ENCODE measurements at places on chromosomes 4 and X.

- no peak for DNase-seq
Observed at GRCh38 chr4:80471756-80472155, 136.2 kb downstream of the CFAP299 start.

GRCh38 chrX:6169407-6169806 lies 59.3 kb downstream of the NLGN4X start:
- no peak for DNase-seq

DNA sequence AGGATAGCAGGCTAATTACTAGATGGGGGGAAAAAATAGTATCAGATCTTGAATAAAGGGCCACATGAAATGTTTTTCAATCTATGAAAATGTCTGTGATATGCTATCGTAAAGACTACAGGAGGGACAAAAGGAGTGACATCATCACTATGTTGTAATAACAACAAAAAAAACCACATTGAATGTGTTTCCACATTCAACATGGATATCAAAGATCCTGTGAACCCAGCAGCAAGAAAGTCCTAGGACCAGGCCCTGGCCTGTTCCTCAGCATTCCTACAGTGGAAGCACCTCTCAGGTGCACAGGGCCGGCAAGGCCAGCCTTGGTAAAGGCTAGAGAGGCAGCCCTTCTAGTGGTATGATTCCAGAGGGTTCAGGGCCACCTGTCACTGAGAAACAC lies 118.3 kb downstream of the RELL1 start:
- no peak for DNase-seq

DNA sequence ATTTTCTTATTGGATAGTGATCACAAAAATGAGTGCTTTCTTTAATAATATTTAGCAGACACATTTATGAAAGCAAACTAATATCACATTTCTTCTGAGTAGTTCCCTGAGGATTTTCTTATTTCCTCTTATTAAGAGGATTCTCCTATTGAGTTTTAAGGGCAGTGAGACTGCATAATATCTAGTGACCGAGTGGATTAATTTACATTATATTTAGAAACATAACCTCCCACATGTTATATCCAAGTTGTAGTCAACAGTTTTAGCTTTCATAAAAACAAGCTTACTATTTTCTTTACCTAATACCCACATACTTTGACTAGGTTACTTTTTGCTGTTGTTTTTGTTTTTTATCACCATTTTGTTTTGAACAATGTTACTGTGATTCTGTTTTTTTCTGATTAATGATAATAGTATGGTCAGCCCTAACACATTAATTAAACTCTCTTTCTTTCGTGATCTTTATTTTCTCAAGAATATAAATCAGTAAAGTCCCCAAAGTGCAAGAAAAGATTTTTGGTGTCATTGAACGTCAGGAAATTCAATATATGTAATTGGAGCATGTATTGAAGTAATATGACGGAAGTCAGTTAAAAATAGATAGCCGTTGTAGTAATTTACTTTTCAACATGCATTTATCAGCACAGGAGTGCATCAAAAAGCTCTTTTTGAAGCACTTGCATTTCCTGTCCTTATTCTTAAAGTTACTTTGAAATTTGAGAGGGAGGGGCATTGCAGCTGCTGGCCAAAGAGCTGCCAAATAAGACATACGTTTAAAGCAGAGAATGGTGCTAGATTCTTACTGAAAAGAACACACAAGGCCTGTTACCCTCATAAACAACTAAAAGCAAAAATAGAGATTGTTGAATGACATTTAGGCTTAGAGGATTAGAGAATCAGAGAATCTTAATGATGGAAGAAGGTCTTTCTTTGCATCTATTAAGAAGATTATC lies 25.2 kb downstream of the DDIT4L start:
- DNase-seq, result no peak

GRCh38 chr4:42280327-42281095 lies 116.8 kb upstream of the SHISA3 start:
- peak; percentile 29 for DNase-seq

DNA sequence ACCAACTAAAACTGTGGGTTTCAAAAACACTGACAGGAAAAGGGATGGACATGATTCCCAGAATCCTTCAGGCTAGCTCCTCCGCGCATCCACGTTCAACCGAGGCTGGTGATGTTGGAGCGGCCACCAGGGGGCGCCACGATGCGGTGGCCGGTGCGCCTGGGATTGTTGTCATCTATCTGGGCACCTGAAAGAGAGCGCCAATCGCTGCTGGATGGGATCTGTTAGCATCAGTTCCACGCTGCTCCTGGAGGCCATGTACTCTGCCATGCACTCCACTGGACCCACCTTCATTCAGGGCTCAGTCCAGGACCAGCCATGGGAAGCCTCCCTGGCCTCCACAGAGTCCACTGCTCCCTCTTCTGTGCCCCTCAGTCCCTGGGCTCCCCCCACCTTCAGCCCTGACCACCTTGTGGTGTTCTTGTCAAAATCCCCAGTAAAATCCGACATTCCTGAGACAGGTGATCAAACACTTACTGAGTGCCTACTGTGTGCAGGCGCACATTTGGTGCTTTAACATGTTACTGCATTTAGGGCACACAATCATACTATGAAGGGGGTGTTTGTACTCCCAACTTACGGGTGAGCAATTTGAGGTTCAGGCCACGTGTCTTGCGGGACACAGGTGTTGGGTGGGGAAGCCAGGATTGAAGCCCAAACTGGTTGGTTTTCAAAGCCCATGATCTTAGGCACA lies 71.1 kb downstream of the CRMP1 start:
- peak; percentile 15 for DNase-seq

DNA sequence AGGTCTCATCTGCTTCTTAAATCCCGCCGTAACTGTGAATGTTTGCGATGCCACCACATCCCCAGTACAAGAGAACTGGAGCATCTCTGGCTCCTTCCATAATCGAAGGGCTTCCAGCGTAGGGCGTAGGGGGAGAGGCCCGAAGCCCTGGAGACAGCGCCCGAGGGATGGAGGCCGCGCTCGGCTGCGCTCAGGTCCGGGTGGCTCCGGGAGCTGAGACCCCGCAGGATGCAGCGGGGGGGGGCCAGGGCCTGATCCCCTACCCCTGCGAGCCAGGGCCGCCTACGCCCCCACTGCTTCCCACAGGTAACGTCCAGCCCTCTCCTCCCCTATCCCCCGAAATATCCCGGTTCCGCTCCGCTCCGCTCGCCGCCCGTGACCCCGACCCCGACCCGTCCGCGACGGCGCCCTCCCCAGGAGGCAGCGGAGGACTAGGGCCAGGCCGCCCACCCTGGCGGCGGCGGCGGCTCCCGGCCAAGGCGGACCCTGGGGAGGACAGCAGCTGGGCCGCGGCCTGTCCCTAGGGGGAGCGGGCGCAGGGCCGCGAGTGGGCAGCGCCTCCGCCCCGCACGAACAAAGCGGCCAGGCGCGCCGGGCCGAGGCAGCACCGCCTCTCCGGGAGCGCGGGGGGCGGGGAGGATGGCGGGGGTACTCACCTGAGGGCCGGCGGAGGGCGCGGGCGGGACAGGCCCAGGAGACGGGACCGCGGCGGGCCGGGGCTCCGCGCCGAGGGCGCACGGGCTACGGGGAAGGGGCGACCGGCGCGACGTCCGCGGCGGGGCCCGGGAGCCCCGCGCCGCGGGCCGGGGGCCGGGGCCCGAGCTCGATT lies 723 bp downstream of the WDFY3 start:
- DNase-seq, result peak; percentile 4

GRCh38 chr4:67687636-67688035 lies 13.3 kb downstream of the UBA6 start:
- no peak for DNase-seq

GRCh38 chrX:19697416-19697815 lies 182.1 kb upstream of the MAP3K15 start:
- no peak for DNase-seq

GRCh38 chr4:13331827-13332226 lies 152.3 kb downstream of the RAB28 start:
- no peak for DNase-seq

DNA sequence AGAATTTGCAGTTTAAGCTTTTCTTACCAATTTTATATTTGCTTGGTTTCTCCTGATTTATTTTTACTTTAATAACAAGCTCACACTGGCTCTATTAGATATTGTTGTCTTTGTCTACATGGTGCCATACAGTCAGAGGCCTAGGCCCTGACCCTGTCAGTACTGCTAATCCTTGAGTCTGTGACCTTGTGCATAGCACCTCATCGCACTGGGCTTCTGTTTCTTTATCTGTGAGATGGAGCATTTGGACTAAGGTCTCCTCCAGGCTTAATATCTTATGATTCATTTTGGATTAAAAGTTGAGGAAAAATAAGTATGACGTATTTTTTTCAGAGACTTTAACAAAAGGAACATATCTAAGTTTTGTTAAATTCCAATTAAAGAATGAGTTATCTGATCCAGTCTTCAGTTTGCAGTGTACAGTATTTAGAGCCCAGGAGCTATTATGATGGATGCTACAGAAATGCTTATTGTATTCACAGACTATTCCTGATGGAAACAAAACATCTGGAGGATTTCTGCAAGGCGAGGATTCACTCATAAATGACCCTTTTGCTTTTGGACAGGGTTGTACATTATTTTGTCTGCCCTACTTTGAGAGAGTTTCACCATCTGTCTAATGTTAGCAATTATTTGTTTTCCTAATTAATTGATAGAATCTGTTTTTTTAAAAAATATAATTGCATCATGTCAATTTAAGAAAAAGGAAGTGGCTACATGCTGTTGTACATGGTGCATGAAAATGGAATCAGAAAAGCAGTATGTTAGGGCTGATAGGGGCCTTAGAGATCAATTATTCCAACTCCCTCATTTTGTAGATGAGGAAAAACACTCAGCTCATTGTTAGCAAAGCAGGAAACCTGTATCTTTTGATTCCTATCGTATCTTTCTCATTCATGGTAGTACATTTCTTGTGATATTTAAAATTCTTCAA lies 203.6 kb downstream of the BANK1 start:
- DNase-seq, result no peak

DNA sequence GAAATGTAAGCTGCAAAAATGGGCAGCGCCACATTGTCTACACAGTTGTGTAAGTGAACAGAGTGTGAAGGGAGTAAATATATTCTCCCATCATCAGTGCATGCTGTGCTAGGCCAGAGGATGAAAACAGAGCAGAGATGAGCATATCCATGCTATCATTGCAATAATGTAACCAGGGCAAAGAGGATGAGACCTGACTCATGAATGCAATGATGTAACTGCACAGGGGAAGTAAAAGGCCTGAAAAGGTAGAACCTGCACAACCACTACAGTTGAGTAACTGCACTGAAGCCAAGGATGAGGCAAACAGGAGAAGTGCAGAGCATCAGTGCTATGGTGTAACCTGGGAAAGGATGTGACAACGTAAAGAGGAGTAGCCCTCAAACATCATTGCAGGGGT lies 220.4 kb upstream of the FAM47C start:
- no peak for DNase-seq

GRCh38 chrX:53561912-53562311 lies 124.6 kb downstream of the HUWE1 start:
- DNase-seq, result no peak

DNA sequence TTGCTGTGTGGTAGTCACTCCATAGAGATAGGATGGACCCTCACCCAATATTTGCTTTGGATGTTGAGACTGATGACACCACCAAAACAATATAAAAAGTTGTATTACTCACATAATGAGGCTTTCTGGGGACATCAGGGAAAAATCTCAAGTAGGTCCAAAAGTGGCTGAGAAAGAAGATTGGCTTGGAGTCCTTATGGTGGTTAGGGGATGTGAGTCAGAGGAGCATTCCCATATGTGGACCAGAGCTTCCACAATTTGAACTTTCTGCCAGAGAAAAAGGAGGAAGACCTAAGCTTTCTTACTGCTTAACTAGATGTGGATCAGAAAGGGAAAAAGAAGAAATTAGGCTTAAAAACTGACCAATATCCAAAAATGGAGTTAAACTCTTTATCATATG lies 460.5 kb downstream of the SH3BGRL start:
- DNase-seq, result no peak

DNA sequence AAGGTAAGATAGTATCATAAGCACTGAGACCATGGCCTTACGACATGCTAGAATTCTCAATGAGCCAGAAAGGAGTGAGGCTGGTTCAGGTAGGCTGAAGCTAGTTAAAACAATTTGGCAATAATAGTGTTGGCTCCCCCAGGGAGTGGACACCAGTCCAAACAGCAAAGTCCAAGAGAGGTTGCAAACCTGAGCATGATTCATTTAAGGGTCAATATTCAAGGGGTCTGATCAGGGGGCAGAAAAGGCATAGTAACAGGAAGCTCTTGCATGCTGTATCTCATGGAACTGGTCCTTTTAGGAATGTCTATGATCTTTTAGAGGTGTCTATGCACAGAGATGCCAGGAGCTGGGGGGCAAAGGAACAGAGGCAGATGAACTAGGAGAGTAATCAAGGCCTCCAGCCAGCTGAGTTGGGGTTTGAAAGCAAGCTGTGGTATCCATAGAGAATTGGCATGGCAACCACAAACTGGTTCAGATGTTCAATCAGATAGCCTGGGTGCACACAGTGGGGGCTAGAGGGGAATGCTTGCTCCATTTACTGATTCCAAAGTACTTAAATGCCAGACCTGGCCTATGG lies 5.1 kb downstream of the GJB1 start:
- no peak for DNase-seq

- no peak for DNase-seq
Observed at GRCh38 chr4:135201081-135201480, 999.5 kb upstream of the PABPC4L start.

- no peak for DNase-seq
Observed at GRCh38 chr4:174204164-174204831, 79.2 kb downstream of the FBXO8 start.

DNA sequence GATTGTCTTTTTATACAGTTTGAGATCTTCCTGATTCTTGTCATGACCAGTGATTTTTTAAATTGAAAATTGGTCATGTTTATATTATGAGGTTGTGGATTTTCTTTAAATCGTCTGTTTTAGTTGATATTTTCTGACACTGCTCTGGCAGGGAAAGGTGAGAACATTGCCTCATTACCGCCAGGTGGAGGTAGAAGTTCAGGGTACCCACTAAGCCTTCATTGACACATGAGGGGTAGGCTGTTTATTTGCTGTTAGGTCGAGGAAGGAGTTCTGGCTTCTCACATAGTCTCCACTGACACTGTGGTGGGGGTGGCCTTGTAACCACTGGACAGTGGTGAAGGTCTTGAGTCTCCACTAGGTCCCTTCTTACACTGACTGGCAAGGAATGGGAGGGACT lies 117.6 kb upstream of the GPR101 start:
- no peak for DNase-seq

- DNase-seq, result no peak
Observed at GRCh38 chrX:1485033-1485432, 32.3 kb upstream of the ASMTL start.

DNA sequence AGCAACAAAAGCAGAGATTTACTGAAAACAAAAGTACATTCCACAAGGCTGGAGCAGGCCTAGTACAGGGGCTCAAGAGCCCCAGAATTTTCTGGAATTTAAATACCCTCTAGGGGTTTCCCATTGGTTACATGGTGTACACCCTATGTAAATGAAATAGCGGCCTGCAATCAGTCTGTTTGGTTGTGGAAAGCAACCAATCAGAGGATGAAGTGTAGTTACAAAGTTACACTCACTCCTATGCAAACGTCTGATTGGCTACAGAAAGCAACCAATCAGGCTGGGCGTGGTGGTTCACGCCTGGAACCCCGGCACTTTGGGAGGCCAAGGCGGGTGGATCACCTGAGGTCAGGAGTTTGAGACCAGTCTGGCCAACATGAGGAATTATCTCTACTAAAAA lies 13.8 kb upstream of the TXLNG start:
- DNase-seq, result no peak

Data from stimulated activated naive CD8-positive, alpha-beta T cell treated with anti-CD3 and anti-CD28 coated beads, Interleukin-15, Interleukin-2, amounts not matched to agents 100 U/mL and 50 U/mL, for 24 hours (primary cell).